ENCODE measurements at places on chromosomes 16 and 17.

- DNase-seq = no peak
Observed at GRCh38 chr17:21228111-21228510, 14.2 kb upstream of the TMEM11 start.

DNA sequence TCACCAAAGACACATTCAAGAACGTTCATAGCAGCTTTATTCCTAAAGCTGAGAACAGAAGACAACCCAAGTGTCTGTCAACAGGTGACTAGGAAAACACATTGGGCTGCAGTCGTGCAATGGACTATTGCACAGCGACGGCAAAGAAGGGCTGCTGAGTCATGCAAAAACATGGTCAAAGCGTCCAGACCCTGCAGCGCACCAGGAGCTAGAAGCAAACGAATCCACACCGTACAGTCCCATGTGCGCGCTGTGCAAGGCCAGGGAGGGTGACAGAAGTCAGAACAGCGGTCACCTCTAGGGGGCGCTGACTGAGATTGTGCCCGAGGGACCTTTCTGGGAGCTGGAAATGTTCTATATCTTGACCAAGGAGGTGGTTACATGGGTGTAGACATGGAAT is 266.4 kb downstream of the MAF start:
- DNase-seq = no peak

GRCh38 chr16:57194512-57194911 is 8.4 kb downstream of the RSPRY1 start:
- no peak for DNase-seq

- DNase-seq = no peak
Observed at GRCh38 chr16:27114006-27114405, 47.3 kb downstream of the C16orf82 start.

DNA sequence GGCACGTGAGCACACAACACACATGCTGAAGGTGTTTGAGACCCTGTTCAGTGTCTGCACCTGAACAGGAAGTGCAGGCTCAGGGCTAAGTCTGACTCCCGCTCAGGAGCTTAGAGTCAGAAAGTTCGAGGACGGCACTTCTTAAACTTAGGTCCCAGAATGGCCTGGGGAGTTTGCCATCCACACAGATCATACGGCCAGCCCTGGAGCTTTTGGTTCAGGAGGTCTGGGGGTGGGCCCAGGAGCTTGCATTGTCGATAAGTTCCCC is 4.0 kb upstream of the CAMKK1 start:
- no peak for DNase-seq

DNA sequence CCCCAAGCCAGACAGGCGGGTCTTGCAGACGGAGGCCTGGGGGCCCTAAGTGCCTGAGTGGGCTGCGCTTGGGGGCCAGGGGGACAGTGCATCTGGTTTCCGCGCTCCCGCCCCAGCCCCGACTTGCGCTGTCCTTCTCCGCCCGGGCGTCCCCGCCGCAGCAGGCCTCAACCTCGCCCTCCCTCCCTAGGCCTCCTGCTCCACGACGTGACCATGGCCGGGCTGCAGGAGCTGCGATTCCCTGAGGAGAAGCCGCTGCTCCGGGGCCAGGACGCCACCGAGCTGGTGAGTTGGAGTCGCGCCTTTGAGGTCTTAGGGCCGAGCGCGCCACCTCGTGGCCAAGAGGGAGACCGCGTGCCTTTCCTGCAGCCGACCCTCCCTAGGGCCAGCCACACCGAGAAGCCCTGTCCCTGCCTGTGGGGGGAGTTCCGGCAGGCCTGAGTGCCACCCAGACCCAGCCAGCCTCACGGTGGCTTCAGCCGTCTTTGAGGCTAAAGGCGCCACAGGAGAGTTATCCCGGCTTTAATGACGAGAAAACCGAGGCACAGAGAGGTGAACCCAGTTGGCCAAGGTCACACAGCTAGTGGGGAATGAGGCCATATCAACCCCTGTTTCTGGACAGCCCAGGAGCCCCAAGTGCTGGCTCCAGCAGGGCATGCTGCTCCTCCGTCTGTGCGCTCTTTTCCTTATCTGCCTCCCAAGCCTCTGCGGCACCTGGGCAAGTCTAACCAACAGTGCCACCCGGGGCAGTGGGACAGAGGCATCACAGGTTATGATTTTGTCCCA is 12.2 kb upstream of the NDRG4 start:
- DNase-seq = peak; percentile 71

- DNase-seq = no peak
Observed at GRCh38 chr16:12570046-12570618, 233.6 kb downstream of the CPPED1 start.

DNA sequence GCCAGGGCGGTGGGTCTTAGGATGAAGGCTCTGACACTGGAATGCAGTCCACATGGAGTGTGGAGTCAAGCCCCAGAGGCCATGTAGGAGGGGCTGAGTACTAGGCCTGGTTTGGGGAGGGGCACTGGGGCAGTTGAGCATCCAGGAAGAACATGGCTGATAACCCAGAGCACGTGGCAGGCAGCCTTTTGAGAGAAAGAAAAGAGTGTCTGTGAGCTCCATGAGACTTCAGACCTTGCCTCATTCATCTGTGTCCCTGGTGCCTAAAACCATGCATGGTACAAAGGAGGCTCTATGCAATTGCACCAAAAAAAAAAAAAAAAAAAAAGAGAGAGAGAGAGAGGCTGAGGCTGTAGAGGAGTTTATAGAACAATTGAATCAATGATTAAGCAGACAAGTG is 14.6 kb downstream of the SLC46A1 start:
- DNase-seq = no peak

DNA sequence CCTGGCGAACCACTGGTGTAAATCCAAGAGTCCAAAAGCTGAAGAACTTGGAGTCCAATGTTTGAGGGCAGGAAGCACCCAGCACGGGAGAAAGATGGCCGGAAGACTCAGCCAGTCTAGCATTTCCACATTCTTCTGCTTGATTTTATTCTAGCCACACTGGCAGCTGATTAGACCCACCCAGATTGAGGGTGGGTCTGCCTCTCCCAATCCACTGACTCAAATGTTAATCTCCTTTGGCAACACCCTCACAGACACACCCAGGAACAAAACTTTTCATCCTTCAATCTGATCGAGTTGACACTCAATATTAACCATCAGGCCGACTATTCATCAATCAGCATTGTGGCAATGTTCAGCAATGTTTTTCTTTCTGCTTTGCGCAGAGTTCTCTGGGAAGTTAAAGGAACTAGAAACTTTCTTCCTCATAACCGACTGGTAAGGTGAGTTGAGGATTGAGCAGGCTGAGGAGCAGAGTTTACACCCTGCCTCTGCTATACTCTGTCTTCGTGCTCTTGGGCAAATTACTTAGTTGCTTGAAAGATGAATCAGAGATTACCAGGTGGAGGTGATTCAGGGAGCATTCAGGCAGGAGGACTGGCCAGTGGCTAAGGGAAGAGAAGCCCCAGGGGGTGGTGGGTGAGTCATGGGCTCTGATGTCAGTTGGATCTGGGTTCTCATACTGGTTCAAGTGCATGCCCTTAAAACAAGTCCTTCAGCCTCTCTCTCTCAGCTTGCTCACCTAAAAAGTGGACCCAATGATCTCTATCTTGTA is 28.2 kb upstream of the BRD7 start:
- no peak for DNase-seq

- DNase-seq = no peak
Observed at GRCh38 chr16:59327894-59328293, 593.8 kb upstream of the GOT2 start.

GRCh38 chr17:80028030-80028429 is 7.6 kb downstream of the TBC1D16 start:
- no peak for DNase-seq

DNA sequence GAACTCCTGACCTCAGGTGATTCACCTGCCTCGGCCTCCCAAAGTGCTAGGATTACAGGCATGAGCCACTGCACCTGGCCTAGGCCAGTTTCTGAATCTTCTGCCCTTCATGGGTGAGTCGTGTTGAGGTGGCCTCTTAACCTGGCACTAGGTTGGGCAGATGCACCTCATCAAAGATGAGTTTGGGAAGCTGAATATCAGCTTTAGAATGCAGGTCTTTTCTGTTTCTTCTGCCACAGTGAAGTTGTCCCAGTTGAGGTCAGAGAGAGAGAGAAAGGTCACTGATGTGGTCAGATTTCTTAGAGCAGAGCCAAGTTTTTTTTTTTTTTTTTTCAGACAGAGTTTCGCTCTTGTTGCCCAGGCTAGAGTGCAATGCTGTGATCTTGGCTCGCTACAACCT is 111.3 kb upstream of the WSCD1 start:
- no peak for DNase-seq

- DNase-seq = no peak
Observed at GRCh38 chr16:86384263-86384649, 126.1 kb upstream of the FOXF1 start.

DNA sequence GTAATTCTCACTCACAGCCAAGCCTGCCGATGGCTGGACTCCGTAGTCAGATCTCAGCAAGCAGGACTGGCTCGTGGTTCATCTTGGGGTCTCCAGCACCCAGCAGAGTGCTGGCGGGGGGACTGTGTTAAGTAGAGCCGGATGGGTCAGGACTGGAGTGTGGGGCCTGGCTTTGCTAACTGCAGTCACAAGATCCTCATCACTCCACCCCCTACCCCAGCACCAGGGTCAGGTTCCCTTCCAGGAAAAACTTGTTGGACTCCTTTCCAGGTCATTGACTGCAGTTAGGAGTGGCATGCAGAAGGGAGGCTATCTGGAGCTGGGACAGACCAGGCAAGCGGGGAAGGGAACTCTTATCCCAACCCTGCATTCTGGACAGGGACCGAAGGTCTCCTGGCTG is 6.0 kb downstream of the CIITA start:
- DNase-seq = no peak

DNA sequence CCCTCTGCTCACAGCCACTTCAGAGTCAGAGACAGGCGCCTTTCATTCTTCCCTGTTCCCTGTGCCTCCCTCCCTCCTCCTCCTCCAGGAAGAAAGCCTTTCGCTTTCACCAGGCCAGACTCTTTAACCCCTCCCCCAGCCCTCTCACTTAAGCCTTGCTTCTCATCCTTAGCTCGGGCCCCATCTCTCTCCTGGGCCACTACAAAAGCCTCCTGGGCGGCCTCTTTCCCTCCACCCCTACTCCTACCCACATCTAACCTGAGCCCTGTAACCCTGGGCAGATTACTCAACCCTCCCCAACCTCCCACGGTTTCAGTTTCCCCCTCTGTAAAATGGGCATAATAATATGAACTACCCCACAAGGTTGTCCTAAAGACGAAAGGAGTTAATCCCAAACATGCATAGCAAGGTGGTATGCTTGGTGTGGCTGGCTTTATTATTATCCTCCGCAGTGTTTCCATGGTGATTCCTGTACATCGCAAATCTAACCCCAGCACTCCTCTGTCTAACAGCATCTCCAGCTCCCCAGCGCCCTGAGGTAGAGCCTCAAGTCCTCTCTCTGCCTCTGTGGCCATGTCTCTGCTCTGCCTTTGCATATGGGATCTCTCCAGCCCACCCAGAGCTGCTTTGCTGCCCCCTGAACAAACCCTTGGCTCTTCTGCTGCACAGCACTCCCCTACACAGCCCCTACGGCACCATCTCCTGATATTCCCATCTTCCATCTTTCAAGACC is 17.7 kb downstream of the PIMREG start:
- DNase-seq = no peak

DNA sequence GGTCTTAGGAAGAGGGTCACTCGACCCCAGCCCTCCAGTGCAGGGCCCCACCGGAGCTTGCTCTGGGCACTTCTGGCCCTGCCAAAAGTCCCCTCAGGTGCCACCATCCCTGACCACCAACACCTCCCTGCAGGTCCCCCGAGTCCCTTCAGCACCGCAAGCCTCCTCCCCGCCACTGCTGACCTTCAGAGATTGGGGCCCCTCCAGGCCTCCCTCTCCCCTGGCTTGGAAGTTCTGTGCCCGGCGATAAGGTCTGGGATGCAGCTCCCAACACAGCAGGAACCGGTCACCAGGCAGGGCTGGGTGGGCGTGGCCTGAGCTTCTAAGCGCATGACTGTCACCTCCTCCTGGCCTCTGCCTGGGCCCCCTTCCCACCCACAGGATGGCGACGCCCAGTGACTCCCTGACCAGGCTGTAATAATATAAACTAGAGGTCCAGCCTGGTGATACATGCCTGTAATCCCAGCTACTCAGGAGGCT is 11.2 kb downstream of the PIEZO1 start:
- DNase-seq = no peak

- DNase-seq = no peak
Observed at GRCh38 chr16:80377096-80377956, 163.5 kb upstream of the DYNLRB2 start.

GRCh38 chr16:7246578-7246977 is 86.1 kb upstream of the RBFOX1 start:
- no peak for DNase-seq

DNA sequence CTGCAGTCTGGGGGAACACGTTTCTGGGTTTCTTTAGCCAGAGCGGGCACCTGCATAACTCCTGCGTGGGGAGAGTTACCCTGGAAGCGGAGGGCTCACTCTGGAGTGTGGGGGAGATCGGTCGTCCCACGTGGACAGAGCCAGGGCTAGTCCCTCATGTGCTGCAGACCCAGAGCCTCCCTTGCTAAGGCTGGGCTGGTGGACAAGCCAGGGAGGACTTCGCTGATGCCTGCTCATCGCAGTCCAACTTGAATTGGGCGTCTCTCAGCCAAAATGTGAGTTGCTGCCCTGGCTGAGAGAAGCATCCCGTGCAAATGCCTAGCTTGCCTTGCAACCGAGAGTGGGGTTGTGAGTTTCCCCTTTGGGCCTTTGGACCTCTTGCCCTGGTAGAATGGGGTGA is 986 bp downstream of the CRISPLD2 start:
- no peak for DNase-seq

DNA sequence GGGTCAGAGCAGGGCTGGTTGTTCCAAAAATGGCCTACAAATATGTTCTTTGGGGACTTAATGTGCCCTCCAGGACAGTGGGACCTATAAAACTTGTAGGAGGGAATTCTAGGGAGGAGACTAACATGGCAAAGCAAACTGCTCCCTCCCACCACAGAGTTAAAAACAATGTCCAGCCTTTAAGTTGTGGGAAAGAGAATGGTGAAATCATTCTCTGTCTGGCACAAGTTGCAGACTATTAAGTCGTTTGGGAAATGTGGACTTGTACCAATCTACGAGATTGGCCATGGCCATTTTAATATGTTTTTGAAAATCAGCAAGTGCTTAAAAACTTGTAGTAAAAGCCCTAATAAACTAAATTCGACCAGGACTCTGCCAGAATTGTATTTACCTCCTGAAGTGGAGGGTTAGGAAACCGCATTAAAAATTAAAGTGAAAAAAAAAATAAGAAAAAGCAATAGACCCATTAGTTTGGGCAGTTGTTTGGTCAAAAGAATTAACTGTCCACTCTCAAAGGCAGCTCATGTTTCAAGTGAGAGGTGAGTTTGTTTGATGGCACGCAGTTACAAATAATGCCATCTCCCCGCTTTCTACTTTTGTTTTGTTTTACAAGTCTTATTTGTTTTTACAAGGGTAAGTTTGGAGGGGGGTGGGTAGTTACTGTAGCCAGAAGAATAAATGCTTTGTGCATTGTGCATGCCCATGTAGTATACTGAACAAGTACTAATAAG is 32.4 kb downstream of the ANKFN1 start:
- DNase-seq = no peak

GRCh38 chr16:23354246-23354645 is 52.1 kb downstream of the SCNN1B start:
- no peak for DNase-seq

- DNase-seq = no peak
Observed at GRCh38 chr17:3884188-3884587, 8.7 kb downstream of the CAMKK1 start.

- peak; percentile 28 for DNase-seq
Observed at GRCh38 chr16:20675488-20676267, 21.8 kb downstream of the ACSM1 start.

Data from NCI-H2107 (cell line).